Stimulated activated naive CD8-positive, alpha-beta T cell treated with anti-CD3 and anti-CD28 coated beads, Interleukin-15, amount 100 ng/mL, for 72 hours (primary cell): ENCODE measurements at places on chromosomes 5 and 9.

- no peak for DNase-seq
Observed at GRCh38 chr9:131259432-131259898, 16.8 kb downstream of the FAM78A start.

GRCh38 chr9:126658201-126658825, 44.6 kb downstream of the LMX1B start:
- DNase-seq: no peak

DNA sequence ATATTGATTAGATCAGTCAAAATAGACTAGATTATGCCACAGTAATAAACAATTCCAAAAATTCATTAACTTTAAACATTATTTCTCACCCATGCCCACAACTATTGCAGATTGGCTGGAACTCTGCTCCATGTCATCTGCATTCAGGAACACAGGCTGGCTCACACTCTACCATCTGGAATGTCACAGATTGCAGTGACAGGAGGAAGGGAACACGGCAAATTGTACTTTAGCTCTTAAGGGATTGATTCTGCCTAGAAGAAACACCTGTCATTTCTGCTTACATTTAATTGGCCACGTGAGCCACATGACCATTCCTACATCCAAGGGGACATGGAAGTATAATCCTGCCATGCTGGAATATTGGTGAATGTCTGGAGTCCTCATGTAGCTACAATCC, 54.4 kb downstream of the ATPSCKMT start:
- DNase-seq: no peak

DNA sequence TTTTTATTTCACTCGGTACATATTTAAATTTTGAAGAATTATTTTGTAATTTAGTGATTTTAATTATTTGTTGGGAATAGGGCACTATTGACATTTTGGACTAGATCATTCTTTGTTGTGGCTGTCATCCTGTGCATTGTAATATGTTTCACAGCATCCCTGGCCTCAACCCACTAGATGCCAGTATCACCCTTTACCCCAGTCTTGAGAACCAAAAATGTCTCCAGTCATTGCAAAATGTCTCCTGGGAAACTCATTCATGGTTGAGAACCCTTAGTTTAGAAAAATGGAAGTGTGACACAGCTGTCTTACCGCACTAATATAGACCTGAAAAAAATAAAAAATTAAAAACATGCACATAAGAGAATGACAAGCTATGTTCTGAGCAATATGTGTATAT, 88.4 kb upstream of the CCDC152 start:
- DNase-seq: no peak

DNA sequence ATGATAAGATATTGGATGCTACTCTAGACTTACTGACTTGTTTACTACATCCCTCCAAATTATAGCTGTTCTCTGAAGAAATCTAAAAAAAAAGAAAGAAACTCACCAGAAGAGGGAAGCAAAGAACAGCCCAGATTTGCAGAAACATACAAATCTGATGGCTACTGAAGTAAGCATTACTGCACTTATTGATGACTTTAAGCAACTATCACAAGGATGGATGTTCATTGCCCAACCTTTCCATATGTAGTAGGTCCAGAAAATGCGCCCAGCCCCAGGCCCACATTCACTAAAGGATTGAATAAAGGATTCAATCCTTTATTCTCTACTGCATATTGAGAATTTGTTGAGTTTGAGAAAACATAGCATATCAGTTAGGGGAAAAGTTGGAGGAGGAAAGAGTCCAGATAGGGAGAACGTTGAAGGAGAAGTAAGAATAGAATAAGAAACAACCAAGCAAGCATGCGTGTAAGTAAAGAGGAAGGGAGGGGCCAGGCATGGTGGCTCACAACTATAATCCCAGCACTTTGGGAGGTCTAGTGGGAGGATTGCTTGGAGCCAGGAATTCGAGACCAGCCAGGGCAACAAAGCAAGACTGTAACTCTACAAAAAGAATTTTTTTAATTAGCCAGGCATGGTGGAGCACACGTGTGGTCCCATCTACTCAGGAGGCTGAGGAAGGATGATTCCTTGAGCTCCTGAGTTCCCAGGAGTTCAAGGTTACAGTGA, 33.8 kb upstream of the DTWD2 start:
- DNase-seq: no peak

- DNase-seq: no peak
Observed at GRCh38 chr5:107118184-107119019, 552.3 kb downstream of the EFNA5 start.

GRCh38 chr9:23682352-23682751, 143.7 kb downstream of the ELAVL2 start:
- DNase-seq: no peak

- DNase-seq: no peak
Observed at GRCh38 chr5:72281764-72282499, 38.1 kb downstream of the MRPS27 start.

GRCh38 chr5:140342896-140343295, 3.5 kb downstream of the HBEGF start:
- no peak for DNase-seq

GRCh38 chr9:81827616-81828296, 100.5 kb upstream of the SPATA31D4 start:
- no peak for DNase-seq

- no peak for DNase-seq
Observed at GRCh38 chr5:170120576-170120975, 14.9 kb downstream of the FOXI1 start.

DNA sequence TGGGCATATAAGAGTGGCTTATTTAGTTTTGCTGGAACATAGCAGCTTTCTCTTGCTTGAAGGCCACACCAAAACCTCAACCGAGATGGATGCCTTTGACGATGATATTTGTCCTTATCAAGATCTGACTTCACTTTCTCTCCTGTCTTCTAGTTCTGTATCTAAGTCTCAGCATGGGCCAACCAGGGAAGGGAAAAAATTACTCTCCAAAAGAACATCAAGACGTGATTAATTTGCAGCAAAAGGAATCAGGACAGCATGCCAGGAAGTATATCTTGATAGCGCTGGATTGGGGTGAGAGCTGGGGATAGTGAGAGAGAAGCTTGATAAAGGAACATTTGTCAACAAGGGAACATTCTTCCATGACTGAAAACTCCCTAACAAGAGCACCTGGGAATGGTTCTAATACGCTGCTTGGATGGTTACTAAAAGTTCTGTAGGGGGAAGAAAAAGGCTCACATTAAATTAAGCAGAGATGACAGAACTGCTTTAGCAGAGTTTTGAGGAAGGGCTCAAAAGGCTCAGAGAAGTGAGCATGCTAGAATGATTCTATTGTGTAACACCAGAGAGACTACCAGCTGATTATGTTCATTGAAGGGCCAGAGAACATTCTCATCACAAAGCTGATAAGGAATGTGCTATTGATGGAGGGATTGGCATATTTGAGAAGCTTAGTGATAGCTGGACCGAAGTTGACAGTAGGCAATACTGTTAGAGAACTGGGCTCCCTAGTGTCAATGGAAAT, 21.6 kb upstream of the ANXA1 start:
- no peak for DNase-seq

DNA sequence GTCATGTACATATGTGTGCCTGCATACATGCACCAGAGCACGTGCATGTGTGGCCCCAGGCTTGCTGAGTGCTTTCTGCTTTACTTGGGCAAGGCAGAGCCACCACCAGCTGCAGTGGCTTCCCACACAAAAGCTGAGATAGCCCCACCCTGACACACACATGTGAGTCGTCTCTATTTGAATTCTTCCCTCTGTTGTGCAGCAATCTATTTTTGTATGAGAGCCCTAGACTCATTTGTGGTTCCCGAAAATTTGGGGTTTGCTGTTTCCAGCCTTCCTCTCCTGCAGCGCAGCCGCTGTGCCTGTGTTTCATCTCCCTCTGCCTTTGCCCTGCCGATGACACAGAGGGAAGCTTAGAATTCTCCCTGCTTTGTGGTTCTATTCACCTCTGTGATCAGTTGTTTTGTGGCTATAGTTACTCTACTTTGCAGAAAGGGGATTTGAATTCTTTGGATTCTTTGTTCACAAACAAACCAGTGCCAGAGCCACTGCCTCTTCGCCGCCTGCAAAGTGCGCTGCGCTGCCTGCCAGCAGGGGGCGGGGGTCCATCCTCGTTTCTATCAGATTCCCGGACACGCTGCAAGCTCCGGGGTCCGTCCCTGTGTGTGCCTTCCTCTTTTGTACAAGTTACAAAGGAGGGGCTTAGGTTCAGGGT, 95.8 kb upstream of the DAP start:
- DNase-seq: peak; percentile 8

DNA sequence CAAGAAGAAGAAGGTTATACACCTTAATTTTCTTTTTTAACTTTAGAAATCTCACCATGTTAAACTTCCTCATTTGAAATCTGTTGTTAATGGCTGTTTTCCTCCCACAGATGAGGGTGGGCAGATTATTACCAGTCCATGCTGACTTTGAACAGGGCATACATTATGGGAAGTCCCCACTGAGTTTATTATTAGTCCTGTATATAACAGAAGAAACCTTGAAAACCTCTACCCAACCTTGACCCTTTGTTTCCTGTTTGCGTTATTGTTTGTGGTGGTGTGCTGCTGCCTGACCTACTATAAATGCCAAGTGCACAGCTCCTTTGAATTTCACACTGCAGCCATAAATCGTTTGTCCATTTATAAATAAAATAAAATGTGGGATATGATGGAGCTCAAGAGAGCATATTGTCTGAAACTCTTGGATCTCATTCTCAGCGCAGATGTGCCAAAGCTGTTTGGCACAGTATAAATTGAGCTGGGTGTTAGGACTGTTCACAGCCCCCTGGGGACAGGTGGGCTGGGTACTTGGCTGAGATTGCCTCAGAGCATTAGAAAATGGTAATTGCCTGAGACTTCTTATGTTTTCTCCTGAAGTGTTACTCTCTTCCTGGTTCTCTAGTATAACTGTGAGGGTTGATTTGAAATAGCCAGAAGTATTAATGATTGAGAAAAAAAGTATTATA, 139.6 kb downstream of the SPATA31D1 start:
- no peak for DNase-seq

DNA sequence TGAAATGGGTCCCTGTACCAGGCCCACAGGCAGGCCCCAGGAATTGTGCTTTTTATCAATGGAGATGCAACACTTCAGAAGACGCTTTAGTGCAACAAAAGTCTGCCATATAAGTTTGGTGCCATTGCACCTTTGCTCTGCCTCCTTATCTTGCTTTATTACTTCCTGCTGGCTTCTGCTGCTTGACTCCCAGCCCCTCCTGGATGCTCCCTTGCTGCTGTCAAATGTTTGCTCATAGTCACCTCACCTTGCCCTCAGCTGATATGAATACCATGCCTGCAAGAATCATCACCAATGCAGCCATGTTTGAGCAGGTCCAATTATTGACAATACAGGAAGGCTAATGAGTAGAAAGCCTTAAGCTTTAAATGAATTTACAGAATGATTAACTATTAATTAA, 25.4 kb downstream of the MEGF10 start:
- DNase-seq: no peak

GRCh38 chr5:132526974-132527564, 16.3 kb downstream of the IL5 start:
- DNase-seq: no peak

GRCh38 chr5:52148679-52149078, 639.0 kb upstream of the ITGA1 start:
- DNase-seq: no peak

DNA sequence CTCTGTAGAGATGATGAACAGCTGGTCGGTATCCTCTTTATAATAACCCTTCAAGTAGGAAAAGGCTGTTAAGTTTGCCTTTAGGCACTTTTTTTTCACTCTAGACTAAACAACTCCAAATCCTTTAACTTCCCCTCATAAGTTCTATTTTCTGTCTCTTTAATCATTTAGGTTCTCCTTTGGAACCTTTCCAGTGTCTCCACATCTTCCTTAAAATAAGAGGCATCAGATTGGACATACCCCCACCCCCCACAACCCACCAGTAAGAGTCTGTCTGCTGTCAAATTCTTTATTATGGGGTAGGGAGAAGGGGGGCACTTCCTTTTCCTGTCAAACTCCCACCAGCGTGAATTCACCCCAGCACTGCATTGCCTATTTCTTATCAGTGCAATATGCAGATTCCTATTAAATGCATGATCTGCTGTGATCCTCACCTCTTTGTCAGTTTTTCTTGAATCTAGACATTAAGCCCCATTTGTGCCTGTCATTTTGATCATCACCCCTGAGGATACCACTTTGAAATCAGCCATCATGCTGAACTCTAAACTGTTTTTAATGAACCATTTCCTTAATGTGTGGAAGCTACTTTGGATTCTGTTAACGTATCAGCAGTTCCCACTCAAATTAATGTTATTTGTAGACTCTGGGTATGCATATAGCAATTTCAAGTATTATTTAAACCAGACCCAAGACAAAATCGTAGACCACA, 212.2 kb downstream of the PDZD2 start:
- no peak for DNase-seq

- no peak for DNase-seq
Observed at GRCh38 chr9:133760713-133761290, 22.6 kb upstream of the SARDH start.

GRCh38 chr5:10418654-10419345, 22.9 kb upstream of the ROPN1L start:
- DNase-seq: no peak

DNA sequence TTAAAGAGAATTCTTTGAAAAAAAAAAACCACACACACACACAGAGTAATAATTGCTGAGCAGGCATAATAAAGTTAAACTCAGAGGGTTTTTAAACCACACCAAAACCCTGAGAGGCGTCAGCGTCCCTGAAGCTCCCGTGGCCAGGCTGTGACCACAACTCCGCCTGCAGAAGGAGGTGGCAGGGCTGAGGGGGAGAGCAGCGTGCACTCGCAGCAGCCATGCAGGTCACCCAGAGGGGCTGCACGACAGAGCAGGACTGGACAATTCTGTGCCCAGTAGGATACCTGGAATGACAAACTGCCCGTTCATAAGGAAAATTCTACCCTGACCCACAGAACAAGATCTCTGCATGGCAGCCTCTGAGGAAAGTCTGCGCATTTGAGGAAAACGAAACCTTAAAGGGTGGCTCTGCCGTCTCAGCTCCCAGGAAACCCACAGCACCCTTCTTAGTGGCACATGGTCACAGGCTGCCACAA, 44.0 kb downstream of the ROR2 start:
- DNase-seq: peak; percentile 52

DNA sequence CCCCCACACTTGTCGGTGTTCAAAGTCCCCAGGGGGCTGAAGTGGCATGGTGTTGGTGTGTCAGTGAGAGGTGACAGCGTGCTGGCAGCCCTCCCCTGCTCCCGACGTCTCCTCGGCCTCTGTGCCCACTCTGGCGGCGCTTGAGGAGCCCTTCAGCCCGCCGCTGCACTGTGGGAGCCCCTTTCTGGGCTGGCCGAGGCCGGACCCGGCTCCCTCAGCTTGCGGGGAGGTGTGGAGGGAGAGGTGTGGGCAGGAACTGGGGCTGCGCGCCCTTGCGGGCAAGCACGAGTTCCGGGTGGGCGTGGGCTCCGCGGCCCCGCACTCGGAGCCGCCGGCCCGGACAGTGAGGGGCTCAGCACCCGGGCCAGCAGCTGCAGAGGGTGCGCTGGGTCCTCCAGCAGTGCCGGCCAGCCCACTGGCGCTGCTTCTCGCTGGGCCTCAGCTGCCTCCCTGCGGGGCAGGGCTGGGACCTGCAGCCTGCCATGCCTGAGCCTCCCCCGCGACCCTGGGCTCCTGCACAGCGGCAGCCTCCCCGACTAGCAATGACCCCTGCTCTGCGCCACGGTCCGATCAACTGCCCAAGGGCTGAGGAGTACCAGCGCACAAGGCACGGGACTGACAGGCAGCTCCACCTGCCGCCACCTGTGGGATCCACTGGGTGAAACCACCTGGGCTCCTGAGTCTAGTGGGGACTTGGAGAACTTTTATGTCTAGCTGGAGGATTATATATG, 224.1 kb upstream of the RIOK2 start:
- DNase-seq: no peak

- DNase-seq: no peak
Observed at GRCh38 chr5:61687371-61687770, 355.3 kb downstream of the ZSWIM6 start.

GRCh38 chr5:68476854-68477253, 261.3 kb downstream of the PIK3R1 start:
- DNase-seq: no peak
